Activated CD4-positive, alpha-beta T cell treated with anti-CD3 and anti-CD28 coated beads for 36 hours (primary cell): ENCODE measurements at places on chromosomes 3 and 15. TPM values are rescaled to one million over a fixed set of nuclear protein-coding genes. Genes with fewer than 3 reads are reported as not detected.

DNA sequence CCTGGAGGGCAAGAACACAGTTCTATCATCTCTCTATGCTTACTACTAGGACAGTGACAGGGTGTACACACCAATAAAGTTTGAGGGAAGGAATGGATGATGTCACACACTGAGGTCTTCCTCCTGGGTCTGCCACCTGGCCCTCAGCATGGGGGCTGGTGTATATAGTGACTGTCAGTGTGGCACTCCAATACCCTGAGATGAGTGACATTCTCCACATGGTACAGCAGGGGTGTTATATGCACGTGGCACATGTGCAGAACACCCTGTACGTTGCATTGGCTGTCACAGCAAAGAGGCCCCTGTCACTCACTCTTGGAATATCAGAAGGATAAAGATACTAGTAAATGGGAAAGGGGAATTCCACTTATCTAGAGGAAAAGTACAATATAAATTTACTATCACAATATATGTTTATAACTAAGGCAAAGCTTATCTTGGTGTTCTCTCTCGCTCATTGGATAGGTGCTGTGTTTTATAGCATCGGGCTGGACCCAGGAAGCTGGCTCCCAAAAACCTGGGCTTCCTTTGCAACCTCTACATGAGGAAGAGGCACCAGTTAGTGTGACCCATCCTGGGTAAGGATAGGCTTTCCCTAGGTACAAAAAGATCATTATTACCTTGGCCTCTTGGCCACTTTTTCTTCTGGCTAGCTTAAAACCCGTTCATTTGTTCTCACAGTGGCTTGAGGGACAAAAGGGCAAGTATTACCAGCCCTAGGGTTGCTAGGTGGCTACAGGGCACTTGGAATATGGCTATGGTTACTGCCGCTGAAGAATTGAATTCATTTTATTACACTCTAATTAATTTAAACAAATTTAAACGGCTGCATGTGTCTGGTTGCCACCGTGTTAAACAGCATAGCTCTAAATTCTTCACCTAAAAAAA lies 54.8 kb upstream of the HES1 start:
- peaks cover 11% of the 10 kb centered on the region for H3K27me3 ChIP-seq
- no peaks in the 10 kb centered on the region for H3K36me3 ChIP-seq
- no peak for DNase-seq
- H3K4me1 ChIP-seq: peaks cover 7% of the 10 kb centered on the region

GRCh38 chr3:169627789-169628188 lies 35.7 kb downstream of the MECOM start:
- H3K4me3 ChIP-seq: no peak overlapping the region
- H3K36me3 ChIP-seq: no peaks in the 10 kb centered on the region
- no peak overlapping the region for H3K27ac ChIP-seq
- peaks cover 2% of the 10 kb centered on the region for H3K27me3 ChIP-seq

- DNase-seq: peak; percentile 16
- peaks cover 25% of the 10 kb centered on the region for H3K4me1 ChIP-seq
- H3K27ac ChIP-seq: no peak overlapping the region
- H3K27me3 ChIP-seq: peaks cover 7% of the 10 kb centered on the region
- H3K36me3 ChIP-seq: no peaks in the 10 kb centered on the region
- no peak overlapping the region for H3K4me3 ChIP-seq
These were observed 57.0 kb upstream of the MCTP2 start for GRCh38 chr15:94174399-94174802.

GRCh38 chr3:173703771-173704170 lies 306.2 kb downstream of the NLGN1 start:
- no peaks in the 10 kb centered on the region for H3K27me3 ChIP-seq
- no peaks in the 10 kb centered on the region for H3K4me1 ChIP-seq
- no peak for DNase-seq

GRCh38 chr15:69755551-69756310 lies 303.1 kb downstream of the RPLP1 start:
- DNase-seq: peak; percentile 91
- H3K4me3 ChIP-seq: peak overlapping the region; percentile 40
- H3K36me3 ChIP-seq: peaks cover 21% of the 10 kb centered on the region
- H3K27ac ChIP-seq: peak overlapping the region; percentile 93
- H3K4me1 ChIP-seq: peaks cover 94% of the 10 kb centered on the region

GRCh38 chr3:48118322-48118721 lies 69.9 kb downstream of the CDC25A start:
- no peak overlapping the region for H3K4me3 ChIP-seq
- no peak overlapping the region for H3K27ac ChIP-seq
- H3K4me1 ChIP-seq: no peaks in the 10 kb centered on the region
- no peaks in the 10 kb centered on the region for H3K27me3 ChIP-seq
- H3K36me3 ChIP-seq: no peaks in the 10 kb centered on the region

DNA sequence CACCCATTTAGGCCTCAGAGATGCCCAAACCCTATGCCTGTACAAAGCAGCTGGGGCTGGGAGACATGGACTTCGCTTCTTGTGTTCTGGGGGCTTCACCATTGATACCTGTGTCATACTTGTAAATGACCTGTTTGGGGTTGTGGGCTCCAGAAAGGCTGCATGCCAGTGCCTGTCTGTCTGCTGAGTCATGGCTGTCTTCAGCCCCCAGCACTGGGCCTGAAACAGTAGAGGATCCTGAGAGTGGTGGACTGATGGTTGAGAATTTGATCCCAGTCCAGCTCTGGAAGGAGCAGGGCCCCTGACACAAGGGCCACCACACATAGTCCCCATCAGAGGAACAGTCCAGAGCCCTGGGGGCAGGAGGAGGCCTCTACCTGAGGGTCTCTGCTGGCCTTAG lies 24.6 kb upstream of the APEH start:
- H3K27ac ChIP-seq: no peak overlapping the region
- no peak overlapping the region for H3K4me3 ChIP-seq
- no peak for DNase-seq
- H3K27me3 ChIP-seq: no peaks in the 10 kb centered on the region
- H3K36me3 ChIP-seq: no peaks in the 10 kb centered on the region

The CPEB1 gene
- 0.18 TPM for total RNA-seq

- peaks cover 21% of the 10 kb centered on the region for H3K4me1 ChIP-seq
- DNase-seq: peak; percentile 46
- no peaks in the 10 kb centered on the region for H3K36me3 ChIP-seq
- H3K27ac ChIP-seq: no peak overlapping the region
- H3K27me3 ChIP-seq: no peaks in the 10 kb centered on the region
These were observed 89.2 kb upstream of the MEF2A start for GRCh38 chr15:99476413-99477222.
